Activated CD4-positive, alpha-beta T cell treated with anti-CD3 and anti-CD28 coated beads for 1 hour (primary cell): ENCODE measurements at places on chromosomes 7 and 10.

GRCh38 chr7:106119719-106120118 is 7.6 kb upstream of the SYPL1 start:
- no peak for DNase-seq

GRCh38 chr7:46411236-46411635 is 490.2 kb upstream of the IGFBP3 start:
- DNase-seq = no peak

- no peak for DNase-seq
Measured at GRCh38 chr10:113427811-113428558, 124.9 kb upstream of the HABP2 start.

GRCh38 chr10:32240471-32240870 is 106.5 kb downstream of the EPC1 start:
- DNase-seq = no peak

- no peak for DNase-seq
Measured at GRCh38 chr7:33044986-33045385, 17.6 kb downstream of the NT5C3A start.

GRCh38 chr7:123571684-123572083 is 14.1 kb upstream of the NDUFA5 start:
- no peak for DNase-seq
